Endodermal cell (in vitro differentiated cells): ENCODE measurements at places on chromosomes 3 and 15. TPM values are rescaled to one million over a fixed set of nuclear protein-coding genes. Genes with fewer than 3 reads are reported as not detected.

DNA sequence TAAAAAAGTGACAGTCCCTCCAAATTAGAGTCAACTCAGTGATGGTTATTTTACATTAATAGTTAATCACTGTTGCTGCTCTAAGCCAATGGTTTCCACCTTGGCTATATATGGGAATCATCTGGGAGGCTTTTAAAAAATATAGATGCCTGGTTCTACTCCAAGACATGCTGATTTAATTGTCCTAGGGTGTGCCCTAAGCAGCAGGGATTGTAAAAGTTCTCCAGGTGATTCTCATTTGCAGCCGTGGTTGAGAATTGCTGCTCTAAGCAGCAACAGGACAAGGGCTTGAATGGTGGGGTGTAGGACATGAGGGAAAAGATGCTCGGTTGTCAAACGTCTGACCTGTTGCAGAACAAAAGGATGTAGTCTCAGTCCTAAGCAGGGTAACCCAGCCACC is 405.1 kb upstream of the MCTP2 start:
- no peaks in the 10 kb centered on the region for H3K36me3 ChIP-seq
- no peaks in the 10 kb centered on the region for H3K27me3 ChIP-seq
- no peak overlapping the region for H3K27ac ChIP-seq
- no peak overlapping the region for H3K4me3 ChIP-seq
- H3K4me1 ChIP-seq = peaks cover 18% of the 10 kb centered on the region

GRCh38 chr15:33215941-33216872 is 21.7 kb upstream of the FMN1 start:
- no peaks in the 10 kb centered on the region for H3K4me1 ChIP-seq

DNA sequence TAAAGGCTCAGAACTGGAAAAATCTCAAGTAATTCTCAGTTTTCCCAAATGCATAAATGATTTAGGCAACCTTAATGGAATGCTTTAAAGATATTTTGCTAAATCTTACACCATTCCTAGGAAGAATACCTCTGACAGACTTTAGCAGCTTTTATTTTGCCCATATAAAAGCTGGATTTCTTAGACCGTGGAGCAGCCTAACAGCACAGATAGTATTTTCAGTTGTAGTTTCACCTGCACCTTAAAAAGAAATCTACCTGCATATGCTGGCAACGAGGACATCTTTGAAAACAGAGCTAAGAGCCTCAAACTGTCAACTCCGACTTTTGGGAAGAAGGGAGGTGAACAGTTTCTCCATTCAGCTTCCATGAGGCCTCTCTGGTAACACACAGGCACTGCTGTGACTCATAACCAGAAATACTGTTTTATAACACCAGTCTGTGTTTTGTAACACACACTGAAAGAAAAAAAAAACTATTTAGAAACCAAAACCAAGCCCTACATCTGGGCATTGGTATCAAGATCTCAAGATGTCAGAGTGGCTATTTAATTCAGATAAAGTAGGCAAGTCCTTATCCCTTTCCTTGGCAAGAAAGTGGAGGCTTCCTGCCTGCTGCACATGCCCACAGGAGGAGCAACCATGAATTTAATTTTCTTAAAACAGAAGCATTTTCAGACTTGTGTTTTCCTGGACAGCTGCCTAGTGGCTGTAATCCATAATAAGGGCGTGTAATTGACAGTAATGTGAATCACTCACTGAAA is 181.5 kb upstream of the ICE2 start:
- no peak overlapping the region for H3K4me3 ChIP-seq
- no peak for DNase-seq
- H3K27ac ChIP-seq = no peak overlapping the region
- H3K27me3 ChIP-seq = no peaks in the 10 kb centered on the region

- no peaks in the 10 kb centered on the region for H3K27me3 ChIP-seq
- DNase-seq = peak; percentile 91
- no peaks in the 10 kb centered on the region for H3K36me3 ChIP-seq
- no peak overlapping the region for H3K4me3 ChIP-seq
Measured at GRCh38 chr15:42385206-42385979, 26.1 kb downstream of the CAPN3 start.

The CDHR4 gene
- total RNA-seq = not detected in 2 replicates
